ENCODE measurements at places on chromosomes 7 and 10.
A peak's percentile ranks its signal among the peaks of the same experiment; 100 is the strongest.

- no peak for DNase-seq
Measured at GRCh38 chr10:88115407-88115806, 252.0 kb downstream of the PTEN start.

DNA sequence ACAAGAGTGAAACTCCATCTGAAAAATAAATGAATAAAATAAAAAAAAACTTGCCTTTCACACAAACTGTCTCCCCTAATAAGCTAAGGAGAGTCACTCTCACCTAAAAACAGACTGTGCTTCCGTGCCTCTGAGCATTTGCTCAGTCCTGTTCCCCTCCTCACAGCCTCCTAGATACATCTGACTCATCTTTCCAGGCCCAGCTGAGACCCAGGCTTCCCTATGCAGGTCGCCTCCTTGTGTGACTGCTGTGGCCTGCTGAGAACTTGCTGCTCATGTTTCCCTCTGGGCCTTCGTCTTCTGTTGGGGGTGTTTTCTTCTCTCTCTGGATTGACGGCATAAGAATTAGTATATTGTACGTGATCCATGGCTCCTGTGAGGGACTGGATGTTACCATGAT lies 777.7 kb downstream of the LRMDA start:
- no peak for DNase-seq

- no peak for DNase-seq
Measured at GRCh38 chr10:130121486-130122079, 11.0 kb upstream of the C10orf143 start.

DNA sequence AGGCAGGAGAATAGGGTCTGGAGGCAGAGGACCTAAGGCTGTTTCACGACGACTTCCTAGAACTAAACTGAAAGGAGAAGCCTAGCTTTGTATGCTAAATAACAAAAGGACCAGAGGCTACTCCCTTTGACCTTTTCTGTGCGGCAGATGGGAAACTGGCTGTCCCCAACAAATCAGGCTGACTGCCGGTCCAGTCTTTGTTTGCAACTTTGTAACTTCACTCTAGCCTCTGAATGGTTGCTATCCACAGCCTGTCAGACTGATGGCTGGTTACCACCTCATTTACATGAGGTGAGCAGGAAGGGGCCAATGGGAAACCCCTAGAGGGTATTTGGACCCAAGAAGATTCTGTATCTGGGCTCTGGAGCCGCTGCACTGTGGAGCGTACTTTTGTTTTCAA lies 132.6 kb upstream of the SHH start:
- no peak for DNase-seq

DNA sequence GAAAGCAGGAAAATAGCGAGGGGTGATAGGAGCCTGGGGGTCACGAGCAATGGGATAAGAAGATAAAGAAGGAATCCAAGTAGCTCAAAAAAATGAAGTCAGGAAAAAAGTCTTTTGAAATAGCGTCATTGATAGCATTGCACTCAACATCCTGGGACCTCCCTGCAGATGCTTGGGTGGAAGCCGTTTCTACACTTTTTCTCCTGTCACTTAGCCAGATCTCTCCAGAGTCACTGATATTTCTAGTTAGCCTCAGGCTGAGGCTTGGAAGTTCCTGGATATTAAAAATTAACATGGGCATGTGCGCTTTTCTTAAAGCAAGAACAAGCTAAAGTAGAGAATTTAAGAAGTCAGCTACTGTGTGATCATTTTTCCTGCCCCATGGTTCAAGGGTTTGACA lies 39.5 kb upstream of the CHST15 start:
- DNase-seq, result no peak

DNA sequence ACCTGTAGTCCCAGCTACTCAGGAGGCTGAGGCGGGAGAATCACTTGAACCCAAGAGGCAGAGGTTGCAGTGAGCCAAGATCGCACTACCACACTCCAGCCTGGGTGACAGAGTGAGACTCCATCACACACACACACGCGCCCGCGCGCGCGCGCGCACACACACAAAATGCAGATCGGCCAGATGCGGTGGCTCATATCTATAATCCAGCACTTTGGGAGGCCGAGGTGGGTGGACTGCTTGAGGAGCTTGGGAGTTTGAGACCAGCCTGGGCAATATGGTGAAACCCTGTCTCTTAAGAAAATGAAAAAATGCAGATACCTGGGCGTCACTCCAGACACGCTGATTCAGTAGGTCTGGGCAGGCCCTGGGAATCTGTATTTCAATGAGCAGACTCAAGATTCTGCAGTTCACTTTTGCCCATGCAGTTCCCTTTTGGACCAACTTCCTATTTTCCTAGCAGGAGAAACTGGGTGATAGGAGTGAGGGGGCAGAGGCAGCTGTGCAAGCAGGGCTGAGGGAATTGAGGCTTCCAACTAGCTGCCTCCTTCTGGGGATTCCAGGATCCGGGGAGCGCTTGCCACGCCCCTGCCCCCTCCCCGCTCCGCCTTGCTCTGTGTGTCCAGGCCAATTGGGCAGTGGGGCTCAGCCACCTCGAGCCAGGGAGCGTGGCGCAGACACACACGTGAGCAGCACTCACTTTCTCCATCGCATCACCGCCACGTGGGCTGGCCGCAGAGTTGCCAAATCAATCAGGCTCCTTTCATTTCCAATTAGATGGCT lies 173.6 kb downstream of the SH3PXD2A start:
- no peak for DNase-seq

DNA sequence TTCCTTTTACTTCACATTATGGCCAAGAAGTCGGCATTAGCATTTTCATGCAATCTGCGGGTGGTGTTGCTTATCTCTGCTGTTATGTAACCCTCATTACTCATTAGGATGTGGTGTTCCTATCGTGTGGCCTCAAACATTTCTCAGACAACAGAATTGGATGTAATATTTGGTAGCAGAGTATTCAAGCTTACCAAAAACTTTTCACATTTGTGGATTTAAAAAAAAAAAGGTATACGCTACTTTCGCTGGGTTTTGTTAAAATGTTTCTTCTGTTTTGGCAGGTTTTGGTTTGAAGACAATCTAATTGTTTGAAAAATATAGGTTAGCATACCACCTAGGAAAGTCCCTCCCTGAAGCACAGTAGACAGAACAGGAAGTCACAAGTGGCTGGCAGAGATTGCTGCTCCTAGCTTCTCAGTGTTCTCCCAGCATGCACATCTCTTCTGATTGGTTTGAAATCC lies 128.8 kb downstream of the GATA3 start:
- DNase-seq, result no peak

- DNase-seq, result no peak
Measured at GRCh38 chr10:59865101-59865500, 41.3 kb downstream of the CCDC6 start.

GRCh38 chr7:12578930-12579640 lies 8.6 kb downstream of the SCIN start:
- DNase-seq, result no peak

GRCh38 chr7:24948739-24949138 lies 31.2 kb downstream of the OSBPL3 start:
- DNase-seq, result no peak

DNA sequence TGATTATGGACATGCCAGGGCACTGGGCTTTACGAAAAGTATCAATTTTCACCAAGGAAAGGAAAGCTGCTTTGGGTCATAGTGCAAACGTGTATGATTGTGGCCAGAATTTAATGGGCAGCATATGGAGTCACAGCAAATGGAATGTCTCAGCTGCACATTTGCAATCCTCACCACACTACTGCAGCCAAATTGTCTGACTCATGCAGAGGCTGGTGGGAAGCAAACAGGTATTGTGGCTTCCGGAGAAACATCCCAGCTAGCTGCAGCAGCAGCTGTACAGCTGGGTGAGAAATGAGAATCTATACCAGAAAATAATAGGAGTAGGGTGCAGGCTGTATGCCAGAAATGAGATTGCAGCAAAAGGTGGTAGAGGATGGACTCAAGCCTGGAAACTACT lies 374.7 kb upstream of the VWC2 start:
- DNase-seq, result no peak

GRCh38 chr7:69739931-69740431 lies 141.7 kb downstream of the AUTS2 start:
- DNase-seq, result peak; percentile 63

- DNase-seq, result no peak
Measured at GRCh38 chr7:91046322-91047089, 217.7 kb upstream of the FZD1 start.

- no peak for DNase-seq
Measured at GRCh38 chr7:117210397-117210796, 112.5 kb downstream of the WNT2 start.

DNA sequence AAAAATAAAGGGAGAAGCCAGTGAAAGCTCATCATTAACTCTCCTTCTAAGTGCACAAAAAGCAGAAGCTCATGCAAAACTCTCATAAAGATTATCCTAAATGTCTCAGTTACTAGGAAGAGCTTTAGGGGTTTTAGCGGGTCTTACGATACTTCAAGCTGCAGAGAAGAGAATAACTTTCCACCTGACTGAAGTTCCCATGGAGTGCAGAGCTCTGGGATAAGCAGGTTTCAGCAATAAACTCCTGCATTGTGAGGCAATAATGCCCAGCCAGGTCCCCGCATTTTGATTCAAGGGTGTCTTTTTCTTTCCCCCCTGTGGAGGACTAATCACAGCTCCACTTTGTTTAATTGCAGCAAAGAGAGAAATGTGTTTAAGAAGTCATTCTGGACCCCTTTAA lies 241.9 kb upstream of the SP8 start:
- DNase-seq, result no peak

- no peak for DNase-seq
Measured at GRCh38 chr10:100895346-100895745, 17.4 kb upstream of the SLF2 start.

DNA sequence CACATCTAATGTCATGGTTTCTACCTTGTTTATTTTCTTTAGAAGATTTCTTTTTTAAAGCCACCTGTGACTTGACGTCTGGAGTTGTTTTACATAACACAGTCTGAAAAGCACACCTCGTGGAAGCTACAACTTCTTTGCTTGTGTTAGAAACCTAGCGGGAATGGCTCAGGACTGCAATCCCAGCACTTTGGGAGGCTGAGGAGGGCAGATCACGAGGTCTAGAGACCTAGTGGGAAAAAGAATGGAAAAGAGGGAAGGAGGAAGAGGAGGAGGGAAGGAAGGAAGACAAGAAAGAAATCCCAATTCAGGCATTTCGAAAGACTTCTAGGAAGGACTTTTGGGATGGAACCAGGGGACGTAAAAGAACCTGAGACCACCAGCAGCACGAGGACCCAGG lies 146.3 kb upstream of the CELF2 start:
- no peak for DNase-seq

DNA sequence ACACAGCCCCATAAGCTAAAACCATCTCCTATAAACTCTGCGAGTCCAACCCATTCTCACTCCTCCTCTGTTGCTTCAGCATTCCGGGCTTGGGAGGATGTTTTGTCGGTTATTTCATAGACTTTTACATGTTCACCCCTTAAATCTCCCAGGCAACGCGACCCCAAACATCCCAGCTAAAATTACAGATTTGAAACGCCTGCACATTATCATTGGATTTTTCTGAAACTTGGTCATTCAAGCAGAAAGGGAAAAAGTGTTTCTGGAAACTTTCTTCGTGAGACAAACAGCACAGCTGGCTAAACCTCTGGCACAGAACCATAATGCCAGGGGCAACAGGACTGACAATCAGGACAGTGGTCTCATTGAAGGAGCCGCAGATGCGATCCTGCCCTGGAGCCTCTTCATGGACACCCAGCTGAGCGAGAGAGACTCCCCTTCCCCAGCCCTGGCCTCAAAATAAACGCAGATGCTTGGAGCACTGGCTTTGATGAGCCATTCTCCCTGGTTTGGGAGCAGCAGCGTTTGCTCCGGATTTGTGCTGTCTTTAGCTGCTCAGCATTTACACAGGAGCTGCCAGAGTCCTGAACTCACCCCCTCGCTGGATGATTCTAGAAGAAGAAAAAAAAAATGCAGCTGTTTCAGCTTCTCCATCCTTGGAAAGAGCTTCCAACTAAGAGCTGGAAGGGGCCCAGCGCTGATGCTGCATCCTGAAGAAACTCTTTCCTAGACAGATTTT lies 30.1 kb downstream of the AFAP1L2 start:
- no peak for DNase-seq
